ELF-1 (cell line): ENCODE measurements at places on chromosomes 3 and 15.

DNA sequence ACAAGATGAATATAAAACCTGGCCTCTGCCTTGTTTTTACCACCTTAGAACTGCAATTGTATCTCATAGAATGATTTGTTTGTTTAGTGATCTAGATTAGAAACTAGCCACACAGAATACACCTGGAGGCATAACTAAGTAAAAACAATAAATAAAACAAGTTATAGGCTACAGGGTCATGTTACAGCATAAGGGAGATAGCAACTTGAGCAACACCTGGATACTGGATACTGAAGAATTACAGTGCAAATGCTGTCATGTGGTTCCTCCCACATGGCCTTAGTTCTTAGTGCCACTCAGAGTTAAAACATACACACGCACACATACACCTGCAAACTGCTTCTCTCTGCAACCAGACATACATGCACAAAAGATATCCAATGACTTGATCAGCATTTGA lies 563.4 kb upstream of the DPPA4 start:
- no peak for DNase-seq

DNA sequence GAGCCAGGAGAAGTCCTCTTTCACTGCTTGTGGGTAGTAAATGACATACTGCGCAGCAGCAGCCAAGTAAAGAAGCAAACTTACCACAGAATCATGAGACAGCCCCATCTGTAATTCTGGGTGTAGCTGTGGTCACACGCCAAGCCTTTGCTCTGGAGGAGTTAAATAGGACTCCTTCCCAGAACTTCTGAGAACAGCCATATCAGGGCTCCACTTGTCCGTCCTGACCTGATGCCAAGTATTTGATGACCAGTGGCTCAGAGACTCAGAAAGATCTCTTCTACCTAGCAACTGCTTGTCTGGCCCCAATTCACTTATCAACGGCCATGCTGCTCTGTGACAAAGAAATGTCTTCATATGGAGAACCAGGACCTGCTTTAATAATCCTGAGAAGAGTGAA lies 20.6 kb upstream of the GOLIM4 start:
- DNase-seq, result no peak

DNA sequence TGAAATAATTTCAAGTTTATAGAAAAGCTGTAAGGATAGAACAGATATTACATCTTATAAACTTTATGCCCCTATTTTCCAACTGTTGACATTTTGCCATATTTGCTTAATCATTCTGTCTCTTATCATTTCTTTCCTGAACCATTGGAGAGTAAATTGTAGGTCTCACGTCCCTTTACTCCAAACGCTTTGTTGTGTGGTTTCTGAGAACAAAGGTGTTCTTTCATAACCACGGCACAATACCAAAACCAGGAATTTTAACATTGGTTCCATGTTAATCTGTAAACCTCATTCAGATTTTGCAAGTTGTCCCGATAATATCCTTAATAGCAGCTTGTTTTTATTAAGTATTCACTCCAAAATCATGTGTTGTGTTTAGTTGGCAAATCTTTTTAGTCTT lies 134.8 kb downstream of the AKAP13 start:
- DNase-seq, result no peak

DNA sequence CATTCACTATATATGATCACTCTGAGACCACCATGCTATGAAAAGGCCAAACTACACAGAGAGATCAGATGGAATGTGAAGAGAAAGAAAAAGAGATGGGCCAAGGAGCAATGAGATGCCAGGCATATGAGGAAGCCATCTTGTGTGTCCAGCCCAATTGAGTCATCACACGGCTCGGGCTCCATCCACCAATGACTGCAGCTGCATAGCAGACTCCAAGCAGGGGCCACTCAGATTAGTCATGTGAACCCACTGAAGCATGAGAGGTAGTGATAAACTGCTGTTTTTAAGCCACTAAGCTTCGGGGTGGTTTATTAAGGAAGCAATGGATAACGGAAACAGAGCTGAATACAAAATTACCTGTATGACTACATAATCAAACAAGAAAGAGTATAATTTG lies 185.9 kb downstream of the SUCLG2 start:
- DNase-seq, result no peak

GRCh38 chr15:40495516-40495915 lies 24.7 kb downstream of the CHST14 start:
- DNase-seq, result no peak

DNA sequence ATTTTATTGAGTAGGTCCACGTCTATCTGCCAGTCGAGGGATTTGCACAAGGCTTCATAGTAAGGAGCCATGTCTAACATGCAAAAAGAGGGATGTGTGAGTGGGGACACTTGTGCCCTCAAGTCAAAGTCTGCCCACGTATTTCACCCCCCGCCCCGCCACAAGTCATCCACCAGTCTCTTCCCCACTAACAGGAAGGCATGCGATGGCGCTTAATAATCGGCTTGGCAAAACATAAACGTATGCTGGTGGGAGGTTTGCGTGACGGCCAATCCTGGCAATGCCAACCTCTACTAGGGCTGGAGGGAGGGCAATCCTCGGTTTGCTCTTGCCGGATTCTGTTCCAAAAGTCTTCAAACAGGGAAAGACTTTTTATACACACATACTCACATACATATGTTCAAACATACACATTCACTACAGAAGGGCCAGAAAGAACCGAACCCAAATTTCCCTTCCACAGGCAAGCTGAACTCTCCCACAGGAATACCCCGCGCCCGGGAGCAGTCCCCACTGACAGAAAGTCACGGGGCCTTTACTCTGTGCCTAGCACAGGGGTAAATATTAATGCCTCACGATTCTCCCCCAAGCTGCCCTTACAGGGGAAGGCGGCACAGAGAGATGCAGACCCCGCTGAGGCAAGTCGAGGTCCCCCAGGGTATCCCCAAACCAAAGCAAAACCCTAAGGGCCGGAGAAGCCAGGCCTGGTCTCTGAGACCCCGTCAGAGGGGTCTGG lies 675 bp downstream of the PSMD6 start:
- DNase-seq, result no peak

GRCh38 chr3:198092276-198092675 lies 132.3 kb downstream of the LMLN start:
- DNase-seq, result no peak

DNA sequence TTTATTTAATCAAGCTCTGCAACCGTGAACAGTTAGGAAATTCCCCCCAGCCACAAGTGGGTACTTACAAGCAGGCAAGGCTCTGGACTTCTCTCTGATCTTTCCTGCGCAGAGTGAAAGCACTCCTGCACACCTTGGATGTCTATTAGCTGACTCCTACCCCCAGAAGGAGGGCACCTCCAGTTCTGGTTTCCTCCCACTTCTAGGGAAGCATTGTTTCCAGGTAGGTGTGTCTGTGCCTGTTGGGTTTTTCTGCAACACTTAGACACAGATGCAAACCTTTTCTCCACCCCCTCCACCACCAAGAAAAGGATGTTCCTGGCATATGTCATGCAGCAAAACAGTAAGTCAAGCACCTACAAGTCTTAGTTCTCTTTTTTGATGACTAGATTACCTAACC lies at the start of gene ZBED2:
Gene ZBED2 (minus strand): TSS at position 115 of the 400 bp plus-strand sequence. CDS start 1,145 bp downstream, outside the sequence.
- no peak for DNase-seq

GRCh38 chr3:65516998-65517397 lies 521.7 kb downstream of the MAGI1 start:
- no peak for DNase-seq

GRCh38 chr3:105746231-105746996 lies 122.4 kb downstream of the CBLB start:
- DNase-seq, result no peak

GRCh38 chr3:79314962-79315361 lies 452.8 kb downstream of the ROBO1 start:
- no peak for DNase-seq

- no peak for DNase-seq
Observed at GRCh38 chr3:48879307-48879993, 19.2 kb downstream of the SLC25A20 start.

DNA sequence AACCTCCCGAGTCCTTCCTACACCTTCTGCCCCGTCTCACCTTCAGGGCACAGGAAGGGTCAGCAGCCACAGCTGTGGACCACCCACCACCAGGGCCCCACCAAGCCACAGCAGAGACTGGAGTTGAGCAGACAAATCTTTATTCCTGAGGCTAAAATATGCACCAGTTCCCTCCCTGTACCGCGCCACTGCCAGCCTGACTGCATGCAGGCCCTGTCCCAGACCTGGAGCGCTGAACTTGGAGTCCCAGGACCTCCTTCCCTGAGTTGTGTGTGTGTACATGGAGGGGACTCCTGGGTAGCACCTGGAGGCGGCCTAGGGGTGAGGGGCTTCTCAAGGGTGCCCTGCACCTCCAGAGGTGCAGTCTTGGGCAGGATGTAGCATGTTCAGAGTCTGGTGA lies 4.0 kb upstream of the TMEM89 start:
- no peak for DNase-seq

DNA sequence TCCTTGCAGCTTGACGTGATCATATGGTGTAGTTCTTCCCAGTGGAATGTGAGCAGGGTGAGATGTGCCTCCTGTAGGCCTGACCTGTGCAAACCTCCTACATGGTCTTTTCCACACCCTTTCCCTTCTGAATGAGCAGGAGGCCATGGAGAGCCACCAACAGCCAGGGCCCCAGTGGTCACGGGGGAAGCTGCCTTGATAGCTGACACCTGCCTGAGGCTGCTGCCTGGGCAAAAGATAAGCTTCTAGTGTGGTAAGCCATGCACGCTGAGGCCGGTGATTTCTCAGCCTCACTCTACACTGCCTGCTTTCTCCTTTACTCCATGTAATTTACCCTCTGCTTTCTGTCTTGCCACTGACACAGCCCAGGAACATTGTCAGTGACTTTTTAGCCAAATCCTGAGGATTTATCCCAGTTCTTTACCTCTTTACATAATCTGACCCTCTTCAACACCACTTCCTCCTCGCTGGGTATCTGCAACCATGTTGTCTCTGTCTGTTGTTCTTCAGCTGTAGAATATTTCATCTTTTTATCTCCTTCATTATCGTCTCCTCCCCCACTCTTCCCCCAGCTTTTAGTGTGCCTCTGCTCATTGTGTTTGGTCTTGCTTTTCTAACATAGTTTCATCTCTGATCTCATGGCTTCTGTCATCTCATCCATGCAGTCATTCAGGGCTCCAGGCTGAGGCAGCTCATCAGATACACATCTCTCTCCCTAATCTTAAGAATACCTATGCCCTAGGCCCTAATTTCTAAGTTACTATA lies 11.2 kb upstream of the KBTBD12 start:
- DNase-seq, result no peak

DNA sequence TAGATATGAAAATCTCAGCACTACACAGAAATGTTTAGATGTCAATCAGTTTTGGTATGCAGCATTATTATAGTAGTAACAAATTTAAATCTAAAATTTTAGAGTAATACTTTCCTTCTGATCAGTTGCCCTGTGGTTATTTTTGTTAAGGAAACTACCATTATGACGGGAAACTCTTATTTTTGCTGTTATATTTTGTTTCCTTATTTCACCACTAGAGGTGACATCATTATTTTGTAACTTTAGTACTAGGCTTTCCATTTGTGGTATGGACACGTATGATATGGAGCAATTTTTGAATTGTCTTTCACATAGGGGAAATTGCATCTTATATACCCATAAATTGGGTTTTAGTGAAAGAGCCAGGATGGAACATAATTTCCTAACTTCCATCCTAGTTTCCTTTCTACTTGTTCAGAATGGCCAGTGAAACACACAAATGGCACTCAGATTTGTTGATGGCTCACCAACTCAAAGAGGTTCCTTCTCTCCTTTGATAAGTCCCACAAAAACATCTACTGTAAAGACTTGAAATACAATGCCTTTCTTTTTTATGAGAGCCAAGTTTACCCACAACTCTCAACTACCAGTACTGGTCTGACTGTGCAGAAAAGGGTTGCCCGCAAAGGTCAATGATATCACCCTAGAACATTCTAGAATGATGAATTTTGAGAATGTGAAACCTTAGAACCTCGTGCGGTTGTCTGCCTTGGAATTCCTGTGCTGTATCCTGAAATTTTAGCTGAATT lies 19.4 kb upstream of the PPP4R2 start:
- no peak for DNase-seq

- no peak for DNase-seq
Observed at GRCh38 chr3:30655187-30655812, 48.9 kb downstream of the TGFBR2 start.

- DNase-seq, result peak; percentile 75
Observed at GRCh38 chr3:141052201-141053069, 1.3 kb downstream of the SPSB4 start.

- DNase-seq, result no peak
Observed at GRCh38 chr3:156812521-156813335, 13.4 kb upstream of the LEKR1 start.

DNA sequence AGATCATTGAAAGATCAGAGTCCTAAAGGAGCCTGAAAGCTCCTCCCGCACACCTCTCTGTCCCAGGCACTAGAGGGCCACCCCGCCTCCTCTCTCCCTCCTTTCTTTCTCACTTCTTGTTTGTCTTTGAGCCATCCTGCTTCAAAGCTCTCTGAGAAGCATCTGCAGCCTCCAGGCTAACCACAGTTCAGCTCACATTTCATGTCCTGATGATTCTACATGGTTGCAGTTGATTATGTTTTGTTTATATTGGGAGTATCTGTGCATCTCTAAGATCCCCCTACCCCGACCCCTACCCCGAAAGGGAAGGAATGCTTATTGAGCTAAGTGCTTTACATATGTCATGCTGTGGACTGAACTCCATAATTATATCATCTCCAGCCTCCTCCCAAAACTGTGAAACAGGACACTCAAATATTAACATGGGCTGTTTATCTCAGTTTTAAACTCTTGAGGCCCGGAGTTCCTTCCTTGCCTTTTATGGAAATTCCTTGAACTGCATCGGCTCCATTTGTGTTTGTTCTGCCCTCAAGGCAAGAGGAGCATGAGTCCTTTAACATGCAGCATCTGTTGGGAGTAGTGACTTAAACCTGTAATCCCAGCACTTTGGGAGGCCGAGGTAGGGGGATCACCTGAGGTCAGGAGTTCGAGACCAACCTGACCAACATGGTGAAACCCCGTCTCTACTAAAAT lies 30.9 kb downstream of the MGLL start:
- peak; percentile 81 for DNase-seq

DNA sequence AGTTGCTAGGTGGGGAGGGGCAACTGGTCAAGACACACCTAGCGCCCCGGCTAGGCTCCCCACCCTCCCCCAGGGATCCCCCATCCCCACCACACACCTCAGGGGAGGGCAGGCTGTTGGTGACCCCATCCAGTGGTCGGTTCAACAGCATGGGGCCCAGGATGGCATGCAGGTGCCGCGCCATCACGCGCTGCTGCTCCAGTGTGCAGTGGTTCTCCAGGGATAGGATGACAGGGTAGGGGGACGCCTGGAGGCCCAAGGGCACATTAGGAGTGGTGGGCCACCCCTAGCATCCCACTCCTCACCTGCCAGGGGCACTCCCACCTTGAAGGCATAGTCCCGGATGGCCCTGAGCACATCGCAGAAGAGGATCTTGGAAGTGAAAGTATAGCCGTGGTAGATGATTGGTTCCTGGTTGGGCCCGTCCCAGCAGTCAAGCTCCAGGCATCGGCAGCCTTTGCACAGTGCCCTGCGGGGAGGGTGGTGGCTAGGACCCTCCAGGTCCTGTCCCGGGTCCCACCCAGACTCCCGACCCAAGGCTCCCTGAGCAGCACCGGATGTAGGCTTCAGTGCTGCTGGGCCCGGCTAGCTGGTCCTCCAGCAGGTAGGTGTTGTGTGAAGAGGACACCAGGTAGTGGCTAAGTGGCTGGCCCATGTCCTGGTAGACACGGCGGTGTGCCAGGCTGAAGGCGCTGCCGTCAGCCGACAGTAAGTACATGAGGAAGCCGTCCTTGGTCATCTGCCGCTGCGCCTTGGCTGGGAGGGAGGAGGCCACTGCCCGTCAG lies 19.4 kb downstream of the VILL start:
- no peak for DNase-seq
